Body of pancreas (tissue), 4 donors: ENCODE measurements at places on chromosomes 16 and 17.

- DNase-seq = peak; percentile 75
Observed at GRCh38 chr17:72463287-72464102, 342.7 kb downstream of the SOX9 start.

DNA sequence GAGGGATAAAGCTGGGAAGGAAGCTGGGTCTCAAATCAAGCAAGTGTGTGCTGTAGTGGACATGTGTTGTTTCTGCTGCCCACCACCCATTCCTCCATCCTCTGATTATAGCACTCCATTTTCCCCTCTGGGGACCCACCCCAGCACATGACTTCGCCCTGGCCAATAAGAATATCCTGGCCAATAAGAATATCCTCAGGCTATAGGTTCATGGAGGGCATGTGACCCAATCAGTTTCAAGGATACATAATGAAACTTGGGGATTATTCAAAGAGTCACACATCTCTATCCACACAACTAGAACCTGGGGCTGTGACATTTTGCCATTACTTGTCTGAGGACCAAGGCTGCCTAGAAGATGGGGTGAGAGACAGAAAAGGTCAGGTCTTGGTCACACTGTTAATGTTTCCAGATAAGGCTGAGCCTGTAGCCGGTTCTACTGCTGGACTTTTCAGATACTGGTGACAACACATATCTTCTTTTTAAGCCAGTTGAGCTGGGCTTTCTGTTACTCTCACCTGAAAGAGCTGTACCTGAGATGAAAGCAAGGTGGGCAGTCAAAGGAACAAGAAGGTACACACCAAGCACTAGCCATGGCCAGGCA, 33.7 kb downstream of the MYO18A start:
- DNase-seq = no peak

- peak; percentile 78 for DNase-seq
Observed at GRCh38 chr16:2194852-2195321, 1.5 kb downstream of the CASKIN1 start.

- peak; percentile 25 for DNase-seq
Observed at GRCh38 chr16:76653390-76654026, 376.3 kb downstream of the CNTNAP4 start.

DNA sequence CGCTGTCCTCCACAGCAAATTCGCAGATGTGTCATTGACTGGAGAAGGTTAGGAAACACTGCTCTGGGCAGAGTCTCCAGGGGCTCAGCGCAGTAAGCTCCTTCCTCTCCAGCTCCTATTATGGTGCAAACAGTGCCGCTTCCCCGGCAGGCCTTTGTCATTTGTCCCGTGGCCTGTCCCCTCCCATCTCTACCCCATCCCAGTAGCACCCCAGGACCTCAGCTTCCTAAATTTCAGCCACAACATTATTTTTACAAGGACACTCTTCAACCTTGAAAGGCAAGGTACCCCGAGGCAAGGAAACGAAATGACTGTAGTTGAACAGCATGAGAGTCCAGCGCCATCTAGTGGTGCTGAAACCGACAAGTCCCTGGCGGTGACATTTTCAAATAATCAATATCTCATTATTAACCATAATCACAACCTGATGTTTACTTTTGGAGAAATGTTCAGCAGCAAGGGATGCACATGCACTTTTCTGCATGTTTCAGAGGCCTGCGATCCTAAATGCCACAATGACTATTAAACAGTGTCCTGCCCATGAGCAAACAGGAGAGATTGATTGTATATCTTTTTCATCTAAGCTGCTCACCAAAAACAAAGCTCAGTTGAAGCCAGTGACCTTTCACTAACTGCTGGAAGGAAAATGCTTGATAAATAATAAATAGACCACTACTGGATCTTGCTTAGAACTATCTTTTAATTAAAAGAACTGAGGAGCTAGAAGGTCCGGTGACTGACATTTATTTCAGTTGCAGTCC, 16.5 kb downstream of the MRPS23 start:
- DNase-seq = peak; percentile 78

- no peak for DNase-seq
Observed at GRCh38 chr17:46874906-46875305, 23.5 kb downstream of the WNT9B start.

- DNase-seq = no peak
Observed at GRCh38 chr17:53971361-53971760, 148.6 kb downstream of the KIF2B start.

DNA sequence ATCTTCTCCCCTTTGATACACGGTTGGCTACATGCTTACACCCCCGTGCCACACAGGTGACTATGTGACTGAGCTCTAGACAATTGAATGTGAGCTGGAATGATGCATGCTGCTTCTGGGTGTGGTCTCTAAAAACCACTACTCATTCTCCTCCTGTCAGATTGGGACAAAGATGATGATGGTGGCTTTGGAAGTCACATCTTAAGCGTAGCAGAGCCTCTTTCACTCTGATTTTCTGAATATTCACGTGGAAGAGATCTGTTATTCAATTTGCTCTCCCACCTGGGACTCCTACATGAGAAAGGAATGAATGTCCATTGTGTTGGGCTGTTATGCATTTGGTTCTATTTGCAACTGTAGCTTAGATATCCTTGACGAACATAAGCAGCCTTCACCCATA, 763.6 kb upstream of the EEF2KMT start:
- no peak for DNase-seq

DNA sequence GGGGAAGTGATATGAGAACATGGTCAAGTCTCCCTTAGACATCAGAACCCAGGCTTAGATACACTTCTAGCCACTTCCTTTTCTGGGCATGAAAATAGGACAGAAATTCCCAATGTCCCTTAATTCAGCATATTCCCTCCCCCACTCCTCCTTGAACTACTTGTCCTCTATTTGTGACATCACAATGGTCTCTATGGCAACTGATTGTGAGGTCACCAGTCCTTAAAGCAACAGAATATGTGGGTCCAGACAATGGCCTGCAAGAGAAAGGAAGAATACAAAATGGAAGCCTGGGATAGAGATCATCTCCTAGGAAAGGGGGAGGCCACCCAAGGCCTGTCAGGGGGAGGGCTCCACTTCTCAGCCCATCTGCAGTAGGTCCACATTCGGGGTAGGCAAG, 6.7 kb upstream of the SEZ6 start:
- no peak for DNase-seq

- no peak for DNase-seq
Observed at GRCh38 chr16:65124596-65124995, 2.7 kb upstream of the CDH11 start.

GRCh38 chr16:27084307-27085028, 17.7 kb downstream of the C16orf82 start:
- no peak for DNase-seq

- DNase-seq = no peak
Observed at GRCh38 chr16:80447241-80447640, 93.6 kb upstream of the DYNLRB2 start.
